ENCODE measurements at places on chromosomes 7 and 10. TPM values are rescaled to one million over a fixed set of nuclear protein-coding genes. Genes with fewer than 3 reads are reported as not detected.

The CPN1 gene
- total RNA-seq: not detected

The CALHM3 gene
- not detected for total RNA-seq

The SYPL1 gene
- total RNA-seq: 40.1 TPM

The GUSB gene
- total RNA-seq: 48.6 TPM

The TAS2R41 gene
- total RNA-seq: not detected

- DNase-seq: no peak
Observed at GRCh38 chr10:110310741-110311140, 6.0 kb upstream of the SMNDC1 start.

DNA sequence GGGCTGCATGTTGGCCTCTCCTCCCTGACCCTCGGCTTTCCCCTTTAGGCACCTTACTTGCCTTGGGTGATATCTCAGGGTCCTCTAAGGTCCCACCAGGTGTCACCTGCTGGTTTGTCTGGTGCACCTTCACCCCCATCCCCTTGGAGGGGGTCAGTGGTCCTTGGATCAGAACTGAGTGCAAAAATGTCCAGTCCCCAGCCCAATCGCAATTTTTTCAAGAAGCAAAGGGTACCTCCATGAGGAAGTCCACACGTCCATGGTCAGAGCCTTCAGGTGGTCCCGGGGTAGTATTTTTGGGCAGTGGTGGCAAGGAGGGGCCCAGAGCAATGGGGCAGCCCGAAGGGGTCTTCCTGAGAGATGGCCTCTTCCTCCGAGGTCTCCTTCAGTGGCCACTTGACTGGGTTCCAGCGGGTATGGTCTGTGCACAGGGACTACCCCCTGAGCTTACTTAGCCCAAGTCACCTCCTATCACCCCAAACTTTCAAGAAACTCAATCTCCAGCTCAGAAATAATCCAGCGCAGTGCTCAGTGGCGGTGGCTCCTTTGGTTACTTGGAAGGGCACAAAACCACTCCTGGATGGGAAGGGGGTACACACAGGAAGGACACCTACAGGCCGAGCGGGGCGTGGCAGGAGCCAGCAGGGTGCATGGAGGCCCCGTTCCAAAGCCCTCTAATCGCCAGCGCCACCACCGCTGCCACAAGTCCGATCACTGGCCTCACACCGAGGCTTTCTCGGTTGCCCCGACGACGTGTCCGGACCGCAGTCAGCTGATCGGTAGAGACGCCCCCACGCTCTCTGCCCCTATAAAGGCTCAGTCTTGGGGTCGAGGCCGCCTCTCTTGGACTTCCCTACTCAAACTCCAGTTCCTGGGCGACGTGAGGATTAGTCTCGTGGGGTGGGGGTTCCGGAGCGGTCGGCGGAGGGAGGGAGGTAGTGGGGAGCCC lies 4.5 kb downstream of the SAP25 start:
- peak; percentile 73 for DNase-seq

GRCh38 chr7:115363916-115364315 lies 442.0 kb downstream of the MDFIC start:
- no peak for DNase-seq

DNA sequence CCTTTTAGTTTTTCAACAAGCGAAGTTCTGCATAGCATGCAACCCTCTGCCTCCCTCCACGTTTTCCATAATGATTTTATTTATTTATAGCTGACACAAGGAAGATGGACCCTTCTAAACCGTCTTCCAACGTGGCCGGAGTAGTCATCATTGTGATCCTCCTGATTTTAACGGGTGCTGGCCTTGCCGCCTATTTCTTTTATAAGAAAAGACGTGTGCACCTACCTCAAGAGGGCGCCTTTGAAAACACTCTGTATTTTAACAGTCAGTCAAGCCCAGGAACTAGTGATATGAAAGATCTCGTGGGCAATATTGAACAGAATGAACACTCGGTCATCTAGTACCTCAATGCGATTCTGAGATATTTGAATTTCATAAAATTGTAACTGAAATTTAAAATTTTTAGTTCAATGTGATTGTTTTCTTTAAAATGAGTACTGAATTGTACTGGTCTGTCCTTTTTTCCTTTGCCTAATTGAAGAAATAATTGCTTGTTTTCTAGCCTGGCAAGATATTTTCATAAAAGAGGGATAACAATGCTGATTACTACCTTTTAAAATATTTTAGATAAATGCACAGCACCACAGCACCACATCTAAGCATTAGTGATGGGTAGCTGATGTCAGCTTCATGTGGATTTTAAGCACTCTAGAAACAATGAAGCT lies 41.5 kb upstream of the SLC39A12 start:
- DNase-seq: peak; percentile 38

DNA sequence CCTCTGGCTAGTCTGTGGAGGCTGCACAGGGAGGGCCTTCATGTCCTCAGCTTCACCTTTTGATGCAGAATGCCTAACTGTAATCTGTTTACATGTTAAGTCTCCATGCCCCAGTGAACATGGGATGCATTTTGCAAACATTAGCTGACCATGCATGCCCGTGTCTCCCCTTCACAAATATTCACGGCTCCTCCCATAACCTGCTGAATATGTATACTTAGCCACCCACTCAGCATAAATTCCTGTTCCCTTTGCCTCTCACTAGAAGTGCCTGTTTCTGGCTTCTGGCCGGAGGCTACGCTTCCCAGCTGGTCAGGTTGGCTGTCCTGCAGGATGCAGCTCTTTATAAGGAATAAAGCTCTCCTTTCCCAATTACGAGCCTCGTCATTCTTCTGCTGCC lies 552.7 kb downstream of the DNAJB6 start:
- no peak for DNase-seq

GRCh38 chr10:84706875-84707274 lies 378.5 kb downstream of the CCSER2 start:
- no peak for DNase-seq
